ENCODE measurements at places on chromosomes 3 and 15.

DNA sequence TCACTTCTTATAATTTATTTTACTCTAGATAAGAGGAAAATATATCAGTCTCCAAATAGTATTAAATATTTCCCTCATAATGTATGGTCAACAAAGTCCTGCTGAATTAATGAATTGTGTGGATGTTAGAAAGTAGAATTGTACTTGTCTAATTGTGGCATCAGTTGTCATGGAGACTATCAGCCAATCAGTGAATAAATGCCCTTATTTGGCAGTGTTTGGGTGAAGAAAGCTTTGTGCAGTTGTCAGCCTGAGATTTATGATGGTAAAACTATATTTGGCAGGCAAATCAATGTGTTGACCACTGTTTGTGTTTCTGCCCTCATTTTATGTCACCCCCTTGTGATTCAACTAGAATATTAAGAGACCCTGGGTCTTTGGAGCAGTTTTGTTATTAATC lies 293.6 kb upstream of the MDFIC2 start:
- DNase-seq, result no peak

- no peak for DNase-seq
Observed at GRCh38 chr3:125151916-125152315, 60.6 kb downstream of the SLC12A8 start.

- no peak for DNase-seq
Observed at GRCh38 chr3:25513642-25514266, 85.7 kb downstream of the RARB start.

- no peak for DNase-seq
Observed at GRCh38 chr3:50179710-50180109, 11.7 kb upstream of the GNAT1 start.

GRCh38 chr15:70153921-70154717 lies 56.4 kb upstream of the TLE3 start:
- DNase-seq, result no peak

DNA sequence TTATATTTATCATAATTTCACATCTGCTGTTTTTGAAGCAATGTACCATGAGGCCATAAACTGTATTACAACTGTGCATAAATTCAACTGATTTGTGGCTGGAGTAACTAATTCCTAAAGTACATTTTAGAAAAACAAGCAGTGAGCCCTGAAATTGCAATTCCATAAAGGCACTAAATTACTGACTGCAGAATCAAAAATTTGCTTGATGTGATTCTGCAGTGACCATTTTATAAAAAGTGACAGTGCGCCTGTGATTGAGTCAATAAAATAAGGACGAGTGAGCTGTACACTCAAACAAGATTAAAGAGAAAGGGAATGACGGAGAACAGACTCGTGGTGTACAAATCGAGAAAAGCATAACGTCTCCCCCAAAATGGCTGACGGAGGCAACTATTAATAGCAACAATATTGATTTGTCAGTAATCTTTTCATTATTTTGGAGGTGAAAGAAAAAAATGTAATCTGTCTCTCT lies 121.4 kb upstream of the MEIS2 start:
- DNase-seq, result no peak

DNA sequence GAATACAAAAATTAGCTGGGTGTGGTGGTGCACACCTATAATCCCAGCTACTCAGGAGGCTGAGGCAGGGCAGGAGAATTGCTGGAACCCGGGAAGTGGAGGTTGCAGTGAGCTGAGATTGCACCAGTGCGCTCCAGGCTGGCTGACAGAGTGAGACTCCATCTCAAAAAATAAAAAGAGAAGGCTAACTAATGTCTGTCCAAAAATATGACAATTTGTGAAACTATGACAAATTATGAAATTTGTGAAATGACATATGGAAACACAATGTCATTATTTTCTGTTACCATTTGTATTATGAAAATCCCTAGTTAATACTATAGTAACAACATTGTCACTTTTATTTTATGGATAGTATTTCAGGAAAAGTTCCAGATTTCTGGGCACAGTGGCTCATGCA lies 1306.3 kb upstream of the EPHA6 start:
- DNase-seq, result no peak
